ENCODE measurements at places on chromosomes 6 and 20.

DNA sequence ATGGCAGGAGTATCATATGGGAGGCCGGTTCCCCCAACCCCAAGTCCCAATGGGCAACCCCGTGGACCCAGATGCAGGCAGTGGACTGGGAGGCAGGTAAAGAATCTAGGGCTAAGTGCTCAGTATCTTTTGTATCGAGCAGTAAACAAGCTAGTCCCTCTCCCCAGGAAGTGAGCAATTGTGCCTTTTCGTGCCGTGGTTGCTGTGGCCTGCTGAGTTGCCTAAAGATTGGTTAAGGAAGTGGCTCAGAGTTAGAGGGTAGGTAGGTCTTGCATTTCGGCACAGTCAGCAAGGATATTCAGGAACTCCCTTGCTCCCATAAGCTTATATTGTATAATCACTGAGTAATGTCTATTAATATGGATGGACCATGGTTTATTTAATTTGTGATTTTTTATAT is 1.3 kb upstream of the DNAH8 start:
- DNase-seq = peak; percentile 64

- DNase-seq = no peak
Observed at GRCh38 chr6:35170891-35171290, 29.8 kb upstream of the TCP11 start.

- DNase-seq = no peak
Observed at GRCh38 chr6:44220913-44221290, 2.5 kb upstream of the SLC29A1 start.

- no peak for DNase-seq
Observed at GRCh38 chr6:132084811-132085509, 133.8 kb upstream of the CCN2 start.

DNA sequence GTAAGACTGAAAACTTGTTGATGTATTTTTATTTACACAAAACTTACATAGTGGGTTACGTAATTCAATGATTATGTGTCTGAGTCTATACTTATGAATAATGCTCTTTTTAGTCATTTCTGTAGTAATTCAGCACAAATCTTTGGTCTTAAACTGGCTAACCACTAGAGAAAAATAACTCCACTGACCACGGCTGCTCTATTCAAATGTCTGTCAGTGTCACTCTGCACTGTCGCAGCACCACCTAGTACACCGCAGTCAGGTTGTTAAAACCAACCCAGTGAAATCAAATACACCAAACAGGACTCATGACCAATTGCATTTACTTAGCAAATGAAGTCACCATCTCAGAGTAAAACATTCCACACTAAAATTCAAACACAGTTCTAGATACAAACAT is 93.5 kb upstream of the CCDC28A start:
- no peak for DNase-seq

DNA sequence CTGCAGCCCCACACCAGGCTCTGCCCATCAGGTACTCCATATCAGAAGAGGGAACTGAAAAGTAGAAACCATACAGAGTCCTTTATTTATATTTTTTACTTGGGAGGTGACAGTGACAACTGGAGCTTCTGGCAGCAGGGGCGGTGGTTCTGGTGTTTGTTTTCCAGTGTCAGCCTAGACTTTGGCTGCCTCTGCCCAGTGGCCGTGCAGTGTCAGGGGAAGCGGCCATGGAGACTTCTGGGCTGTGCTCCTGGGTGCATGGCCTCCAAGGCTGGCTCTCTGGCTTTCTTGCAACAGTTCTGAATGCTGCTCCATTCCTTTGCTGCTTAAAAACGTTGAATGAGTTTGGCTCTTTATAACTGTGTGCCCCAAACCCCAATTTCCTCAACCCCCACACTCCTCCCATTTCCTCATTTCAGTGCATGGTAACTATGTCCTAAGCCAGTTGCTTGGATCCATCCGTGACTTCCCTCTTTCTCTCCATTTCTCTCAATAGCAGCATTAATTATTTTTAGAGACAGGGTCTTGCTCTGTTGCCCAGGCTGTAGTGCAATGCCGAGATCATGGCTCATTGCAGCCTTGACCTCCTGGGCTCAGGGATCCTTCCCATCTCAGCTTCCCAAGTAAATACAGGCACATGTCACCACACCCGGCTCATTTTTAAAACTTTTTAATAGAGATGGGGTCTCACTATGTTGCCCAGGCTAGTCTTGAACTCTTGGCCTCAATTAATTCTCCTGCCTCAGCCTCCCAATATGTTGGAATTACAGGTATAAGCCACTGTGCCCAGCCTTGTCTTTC is 141.1 kb upstream of the SGK1 start:
- no peak for DNase-seq

DNA sequence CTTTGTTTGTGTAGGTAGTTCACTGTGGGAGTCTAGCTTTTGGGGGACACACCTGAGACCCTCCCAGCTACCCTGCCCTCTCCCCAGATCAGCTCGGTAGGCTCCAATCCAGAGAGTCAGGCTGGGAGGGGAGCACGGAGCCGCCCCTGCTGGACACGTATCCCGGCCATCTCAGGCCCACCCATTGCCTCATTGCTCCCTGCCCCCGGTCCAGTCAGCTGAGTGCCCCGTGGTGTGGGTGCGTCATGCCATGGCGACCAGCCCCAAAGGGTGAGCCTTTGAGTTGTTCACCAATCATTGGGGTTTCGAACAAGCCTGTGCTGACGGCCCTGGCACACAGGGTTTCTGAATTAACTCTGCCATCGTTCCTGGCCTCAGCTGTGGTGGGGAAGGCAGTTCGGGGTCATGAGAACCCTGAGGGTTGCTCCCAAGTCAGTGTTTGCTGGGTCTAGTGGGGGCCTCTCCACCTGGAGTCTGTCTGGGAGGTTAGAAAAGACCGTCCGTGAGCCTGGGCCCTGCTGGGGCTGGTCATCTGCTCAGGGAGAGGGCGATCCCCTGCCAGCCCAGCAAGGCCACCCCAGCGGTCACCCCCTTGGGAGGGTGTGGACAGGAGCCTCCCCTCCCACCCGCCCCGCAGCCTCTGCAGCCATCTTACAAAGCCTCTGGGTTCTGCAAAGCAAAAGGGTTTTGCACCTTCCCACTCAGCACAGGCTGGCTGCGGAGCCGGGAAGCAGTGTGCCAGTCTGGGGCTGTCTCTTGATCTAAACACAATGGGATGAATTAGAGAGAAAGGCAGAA is 34.5 kb downstream of the NTSR1 start:
- no peak for DNase-seq

- DNase-seq = no peak
Observed at GRCh38 chr20:59138114-59138748, 25.4 kb upstream of the ZNF831 start.

DNA sequence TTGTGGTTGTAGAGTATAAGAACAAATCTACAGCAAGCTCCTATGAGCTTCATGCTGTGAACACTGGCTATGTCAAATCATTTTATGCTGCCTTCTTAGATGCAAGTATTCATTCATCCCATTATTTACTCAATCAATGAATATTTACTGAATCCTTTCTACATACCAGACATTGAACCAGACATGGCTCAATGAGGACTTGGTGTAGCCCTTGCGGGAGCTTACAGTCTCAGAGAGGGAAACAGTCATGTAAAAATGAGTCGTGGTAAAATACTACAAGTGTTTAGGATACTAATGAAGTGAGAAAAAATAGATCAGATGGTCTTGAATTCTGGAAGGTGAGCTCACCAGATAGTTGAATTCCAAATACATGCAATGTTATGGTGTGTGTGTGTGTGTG is 44.8 kb upstream of the ENPP1 start:
- no peak for DNase-seq

DNA sequence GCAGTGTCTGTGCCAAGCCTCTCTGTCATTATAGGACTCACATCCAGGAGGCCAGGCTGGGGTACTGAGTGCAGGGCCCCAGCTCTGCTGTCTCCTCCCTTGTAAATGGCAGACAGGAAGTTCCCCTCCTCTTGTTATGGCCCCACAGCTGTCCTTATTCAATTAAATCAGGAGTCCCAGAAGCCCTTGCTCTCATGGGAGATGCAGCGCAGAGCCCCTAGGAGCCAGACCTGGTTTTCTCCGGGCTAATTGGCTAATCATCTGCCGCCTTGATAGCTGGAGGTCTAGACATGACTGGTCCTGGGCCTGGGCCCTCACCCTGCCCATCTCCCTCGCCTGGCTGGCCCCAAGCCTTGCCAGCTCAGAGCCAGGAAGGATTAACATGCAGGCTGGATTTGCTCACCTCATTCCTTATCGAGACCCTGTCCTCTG is 172.0 kb downstream of the VEGFA start:
- DNase-seq = no peak

DNA sequence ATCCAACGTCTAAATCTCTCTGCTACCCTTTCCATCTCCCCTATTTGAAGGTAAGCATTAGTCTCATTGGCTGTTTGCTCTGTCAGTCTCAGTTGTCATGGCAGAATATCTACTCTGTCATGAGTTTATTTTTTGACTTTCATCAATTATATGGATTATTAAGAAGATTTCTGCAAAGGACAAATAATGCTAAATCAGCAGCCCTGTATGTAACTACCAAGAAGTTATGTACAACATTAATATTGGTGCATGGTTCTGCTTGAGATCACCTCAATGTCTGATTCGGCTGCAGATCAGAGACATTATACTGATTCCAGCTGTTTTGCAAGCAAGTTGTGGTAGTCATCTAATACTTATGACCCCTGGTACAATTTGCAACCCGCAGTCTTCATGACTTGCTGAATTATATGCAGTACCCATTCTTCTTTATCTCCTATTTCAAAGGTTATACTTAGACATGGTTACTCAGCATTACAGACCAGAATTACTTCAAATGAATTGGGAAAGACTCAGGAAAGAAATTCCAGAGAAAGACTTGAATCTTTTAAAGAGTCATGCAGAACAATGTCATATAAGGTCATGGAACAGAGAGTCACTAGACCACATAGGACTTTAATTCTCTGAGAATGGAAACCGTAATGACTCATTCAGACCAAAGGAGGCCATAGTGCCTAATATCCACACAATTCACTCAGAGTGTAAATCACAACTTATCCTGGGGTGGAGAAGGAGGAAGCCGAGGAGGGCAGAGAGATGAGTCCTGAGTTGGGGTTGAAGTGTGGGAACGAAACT is 201.4 kb downstream of the IBTK start:
- no peak for DNase-seq

- DNase-seq = no peak
Observed at GRCh38 chr6:131048933-131049515, 14.0 kb downstream of the EPB41L2 start.

- DNase-seq = no peak
Observed at GRCh38 chr6:46925563-46926253, 4.0 kb upstream of the ADGRF5 start.

GRCh38 chr6:97717086-97717485 is 434.1 kb upstream of the MMS22L start:
- DNase-seq = no peak

DNA sequence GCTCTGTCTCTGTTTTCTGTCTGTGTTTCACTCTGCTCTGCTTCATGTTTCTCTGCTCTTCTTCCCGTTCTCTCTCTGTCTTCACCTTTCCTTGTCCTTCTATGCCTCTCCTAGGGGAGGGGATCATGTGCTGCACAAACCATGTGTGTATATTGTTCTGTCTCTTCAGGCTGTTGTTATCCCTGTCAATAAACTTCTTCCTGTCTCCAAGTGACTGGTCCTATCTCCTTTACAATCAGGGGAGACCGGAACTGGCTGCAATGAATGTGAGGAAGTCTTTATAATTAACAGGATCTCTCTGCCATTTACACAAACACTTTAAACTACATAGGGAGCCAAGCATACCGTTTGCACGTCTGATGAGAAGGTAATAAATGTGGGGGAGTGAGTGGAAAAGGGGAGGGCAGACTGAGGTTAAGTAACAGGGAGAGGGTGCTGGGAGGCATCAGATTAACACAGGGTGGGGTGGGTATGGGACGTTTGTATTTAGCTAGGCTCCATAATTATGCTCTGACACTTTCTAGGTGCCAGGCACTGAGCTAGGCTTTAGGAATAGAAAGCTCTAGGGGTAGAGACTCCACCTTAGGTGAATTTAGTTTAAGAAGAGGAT is 626.1 kb downstream of the DHX35 start:
- no peak for DNase-seq

DNA sequence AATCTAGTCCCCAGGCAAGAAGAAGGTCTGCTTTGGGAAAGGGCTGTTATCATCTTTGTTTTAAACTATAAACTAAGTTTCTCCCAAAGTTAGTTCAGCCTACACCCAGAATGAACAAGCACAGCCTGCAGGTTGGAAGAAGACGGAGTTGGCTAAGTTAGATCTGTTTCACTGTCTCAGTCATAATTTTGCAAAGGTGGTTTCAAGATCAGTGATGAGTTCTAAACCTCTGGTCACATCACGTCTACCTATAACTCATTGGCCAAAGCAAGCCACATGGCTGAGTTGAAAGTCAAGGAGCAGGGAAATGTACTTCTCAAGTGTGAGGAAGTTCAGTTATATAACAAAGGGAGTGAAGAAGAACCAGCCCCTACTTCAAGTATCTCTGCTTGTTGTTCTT is 50.5 kb upstream of the ECI2 start:
- no peak for DNase-seq

GRCh38 chr20:25418776-25419175 is 11.3 kb downstream of the GINS1 start:
- DNase-seq = no peak

DNA sequence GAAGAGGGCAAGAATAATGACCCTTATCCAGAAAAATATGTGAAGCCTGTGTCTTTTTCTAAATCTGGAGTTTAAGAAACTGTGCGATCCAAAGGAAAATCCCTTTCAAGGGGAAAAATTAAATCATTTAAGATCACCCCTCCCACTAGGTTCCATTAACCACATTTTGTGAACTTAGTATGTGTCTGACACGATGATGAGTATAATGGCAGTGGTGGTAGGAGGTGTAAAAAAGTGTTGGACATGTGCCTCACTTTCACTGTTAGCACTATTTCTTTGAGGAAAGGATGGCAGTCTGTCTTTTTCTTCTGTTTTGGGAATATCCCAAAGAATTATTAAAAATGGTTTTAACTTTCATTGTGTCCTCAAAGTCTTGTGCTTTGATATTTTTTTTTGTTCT is 392.3 kb upstream of the CITED2 start:
- no peak for DNase-seq

GRCh38 chr6:36963451-36964290 is 9.1 kb downstream of the PI16 start:
- no peak for DNase-seq

DNA sequence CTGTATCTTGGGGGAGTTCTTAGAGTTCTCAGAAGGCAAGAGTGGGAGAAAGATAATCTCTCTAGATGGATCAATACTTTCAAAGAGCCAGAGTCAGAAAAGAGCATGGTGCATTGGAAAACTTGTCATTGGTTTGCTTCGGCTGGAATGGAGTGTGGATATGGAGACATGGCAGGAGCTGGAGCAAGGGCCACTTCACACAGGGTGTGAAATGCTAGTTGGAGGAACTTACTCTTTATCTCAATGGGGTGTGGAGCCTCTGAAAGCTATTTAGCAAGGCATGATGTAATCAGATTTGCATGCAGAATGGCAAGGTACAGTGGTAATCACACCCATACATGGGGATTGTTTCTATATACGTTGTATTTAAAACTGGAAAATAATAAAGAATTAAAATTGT is 31.5 kb upstream of the PAQR8 start:
- DNase-seq = no peak

- DNase-seq = no peak
Observed at GRCh38 chr6:22401932-22402331, 105.1 kb upstream of the PRL start.

- DNase-seq = no peak
Observed at GRCh38 chr20:47310729-47311128, 45.8 kb downstream of the ZMYND8 start.

All from activated effector memory CD4-positive, alpha-beta T cell treated with Interleukin-2 at 50 U/mL for 16 hours (primary cell).